HCEC 1CT (cell line): ENCODE measurements at places on chromosomes 4 and X.
A peak's percentile ranks its signal among the peaks of the same experiment; 100 is the strongest.

GRCh38 chrX:74242050-74242449 is 61.9 kb upstream of the ZCCHC13 start:
- peak; percentile 81 for DNase-seq

- DNase-seq: no peak
Observed at GRCh38 chr4:67615119-67615518, 56.6 kb downstream of the STAP1 start.

DNA sequence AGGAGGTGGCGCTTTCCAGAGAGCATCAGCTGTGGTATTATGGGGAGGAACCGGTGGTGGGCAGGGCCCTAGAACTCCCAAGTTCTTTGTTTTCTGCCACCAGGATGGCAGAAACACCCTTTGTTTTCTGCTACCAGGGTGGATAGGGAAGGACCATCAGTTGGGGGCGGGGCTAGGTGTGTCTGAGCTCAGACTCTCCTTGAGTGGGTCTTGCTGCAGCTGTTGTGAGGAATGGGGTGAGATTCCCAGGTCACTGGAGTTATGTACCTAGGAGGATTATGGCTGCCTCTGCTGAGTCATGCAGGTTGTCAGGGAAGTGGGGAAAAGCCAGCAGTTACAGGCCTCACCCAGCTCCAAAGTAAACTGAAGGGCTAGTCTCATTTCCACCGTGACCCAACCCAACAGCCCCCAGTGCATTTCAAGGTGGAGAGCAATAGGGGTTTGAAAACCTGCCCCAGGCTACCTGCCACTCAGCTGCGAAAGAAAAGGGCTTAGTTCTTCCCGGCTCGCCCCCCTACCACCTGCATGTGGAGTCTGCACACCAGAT is 167.8 kb upstream of the FAM241A start:
- DNase-seq: no peak

DNA sequence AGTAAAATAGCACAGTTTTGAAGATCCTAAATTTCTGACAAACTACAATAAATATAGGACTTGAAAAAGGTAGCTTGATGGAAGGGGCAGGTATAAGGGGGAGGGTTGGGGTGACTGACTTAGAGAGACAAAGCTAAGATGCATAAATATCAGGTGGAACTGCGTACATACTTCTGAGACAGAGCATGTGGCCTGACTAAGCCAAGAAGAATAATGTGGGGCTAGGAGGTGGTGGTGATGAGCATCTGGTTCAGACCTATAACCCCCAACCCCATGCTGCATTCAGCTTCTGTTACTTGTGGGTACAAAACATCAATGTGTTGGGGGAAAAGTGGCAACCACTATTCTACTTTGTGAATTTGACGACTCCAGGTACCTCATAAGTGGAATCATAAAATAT is 19.8 kb downstream of the USP9X start:
- DNase-seq: no peak

GRCh38 chr4:149884046-149884445 is 68.4 kb upstream of the IQCM start:
- DNase-seq: no peak

- DNase-seq: no peak
Observed at GRCh38 chr4:151532001-151532708, 123.2 kb downstream of the FHIP1A start.

DNA sequence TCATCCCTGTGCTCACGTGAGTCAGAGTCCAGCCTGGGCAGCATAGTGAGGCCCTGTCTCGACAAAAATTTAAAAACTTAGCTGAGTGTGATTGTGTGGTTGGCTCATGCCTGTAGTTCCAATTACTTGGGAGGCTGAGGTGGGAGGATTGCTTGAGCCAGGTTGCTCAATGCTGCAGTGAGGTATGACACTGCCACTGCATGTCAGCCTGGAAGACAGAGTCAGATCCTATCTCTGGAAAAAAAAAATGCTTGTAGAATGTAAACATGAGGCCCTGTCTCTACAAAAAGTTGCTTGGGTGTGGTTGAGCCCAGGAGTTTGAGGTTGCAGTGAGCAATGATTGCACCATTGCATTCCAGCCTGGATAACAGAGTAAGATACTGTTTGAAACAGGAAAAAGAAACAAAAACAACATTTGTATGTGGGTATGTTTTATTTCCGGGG is 11.3 kb upstream of the YTHDC1 start:
- DNase-seq: peak; percentile 62

GRCh38 chrX:13540602-13541001 is 28.8 kb upstream of the EGFL6 start:
- DNase-seq: no peak

GRCh38 chr4:139184129-139184528 is 7.1 kb upstream of the ELF2 start:
- DNase-seq: no peak

DNA sequence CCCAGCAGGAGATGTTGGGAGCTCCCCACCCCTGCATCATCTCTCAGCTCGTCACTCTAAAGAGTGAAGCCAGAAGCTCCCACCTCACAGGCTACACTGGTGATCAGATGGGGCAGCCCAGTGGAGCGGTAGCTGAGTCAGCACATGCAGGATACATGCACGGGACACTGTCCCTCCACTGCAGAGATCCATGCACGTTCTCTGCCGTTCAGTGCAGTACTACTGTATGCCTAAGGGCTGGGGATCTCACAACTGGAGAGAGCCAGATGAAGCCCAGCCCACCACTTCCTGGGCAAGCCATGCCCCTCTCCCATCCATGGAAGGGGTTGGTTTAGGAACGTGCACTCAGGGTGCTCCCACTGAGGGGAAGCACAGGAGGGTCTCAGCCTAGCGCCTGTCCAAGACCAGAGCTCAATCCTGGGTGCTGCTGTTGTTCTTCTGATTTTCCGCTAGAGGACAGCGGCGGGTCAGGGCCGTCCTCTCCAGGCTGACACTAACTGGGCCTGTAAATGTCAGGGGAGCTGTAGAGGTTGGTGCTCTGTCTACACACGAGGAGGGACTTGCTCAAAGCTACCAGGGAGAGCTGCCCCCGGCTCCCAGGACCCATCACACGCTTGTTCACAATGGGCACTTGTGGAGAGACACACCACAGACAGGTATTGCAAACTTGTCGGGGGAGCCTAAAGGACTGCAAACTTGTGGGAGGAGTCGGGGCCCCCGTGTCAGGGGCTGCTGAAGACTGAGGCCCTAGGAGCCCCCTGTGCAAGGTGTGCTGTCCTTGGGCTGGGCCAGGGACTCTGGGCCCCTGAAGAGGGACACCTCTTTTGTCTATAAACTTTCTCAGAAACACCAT is 18.2 kb upstream of the ABLIM2 start:
- peak; percentile 45 for DNase-seq

DNA sequence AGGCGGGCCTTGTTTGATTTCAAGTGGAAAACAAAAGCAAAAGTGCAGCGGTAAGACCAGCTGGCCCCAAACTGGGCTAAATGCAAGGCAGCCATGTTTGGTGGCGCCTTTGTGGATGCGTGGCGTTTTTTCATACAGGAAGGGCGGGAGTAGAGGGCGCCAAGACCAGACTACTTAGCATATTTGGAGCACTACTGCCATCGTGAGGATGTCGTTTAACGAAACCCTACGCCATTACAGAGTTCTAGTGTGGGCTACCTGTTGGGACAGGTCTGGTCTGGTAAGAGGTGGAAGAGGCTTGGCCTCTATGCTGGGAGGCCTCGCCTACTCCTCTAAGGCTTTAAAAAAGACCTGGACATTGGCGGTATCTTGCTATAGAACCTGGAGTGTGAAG is 230.7 kb upstream of the STK26 start:
- DNase-seq: no peak

GRCh38 chr4:4320528-4320927 is 30.5 kb downstream of the ZBTB49 start:
- DNase-seq: no peak

GRCh38 chrX:154516656-154517100 is 646 bp upstream of the FAM3A start:
- DNase-seq: peak; percentile 25
